ENCODE measurements at places on chromosomes 3 and 15. TPM values are rescaled to one million over a fixed set of nuclear protein-coding genes. Genes with fewer than 3 reads are reported as not detected.

GRCh38 chr3:149462051-149462450 lies 12.4 kb upstream of the TM4SF4 start:
- DNase-seq, result no peak

GRCh38 chr3:143084856-143085731 lies 34.5 kb upstream of the CHST2 start:
- no peak for DNase-seq

DNA sequence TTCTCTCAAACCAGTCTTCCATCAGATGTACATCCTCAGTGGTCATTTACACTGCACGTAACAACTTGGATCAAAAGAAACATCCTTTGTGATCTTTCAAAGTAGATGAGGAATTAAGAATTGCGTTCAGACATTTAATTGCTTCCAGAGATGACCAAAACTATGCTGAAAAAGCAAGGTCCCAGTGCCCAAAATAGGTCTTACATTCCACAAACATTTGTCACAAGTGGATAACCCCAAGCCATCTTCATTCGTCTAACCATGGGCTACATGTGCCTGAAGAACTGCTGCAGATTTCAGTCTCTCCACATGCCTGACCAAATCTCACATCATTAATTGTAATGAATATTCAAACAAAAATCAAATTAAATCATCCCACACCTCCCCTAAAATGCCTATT lies 273.6 kb downstream of the SHOX2 start:
- no peak for DNase-seq

- no peak for DNase-seq
Measured at GRCh38 chr3:17577796-17578520, 164.5 kb downstream of the TBC1D5 start.

DNA sequence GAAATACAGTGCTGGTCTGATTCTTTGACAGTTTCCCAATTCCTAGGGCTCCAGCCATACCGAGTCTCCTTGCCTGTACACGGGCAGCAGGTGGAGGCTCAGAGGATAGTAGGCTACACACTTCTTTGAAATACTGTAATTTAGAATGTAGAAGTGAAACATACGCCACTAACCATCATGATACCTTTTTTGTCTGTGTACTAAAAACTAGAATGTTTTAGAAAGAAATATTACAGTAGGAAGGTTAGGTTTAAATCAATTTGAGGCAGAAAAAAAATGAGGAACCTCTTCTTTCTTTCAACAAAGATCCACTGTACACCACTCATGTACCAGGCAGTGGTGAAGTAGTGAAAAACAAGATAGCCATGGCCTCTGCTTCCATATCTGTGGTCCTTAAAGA lies 354.7 kb downstream of the MCTP2 start:
- DNase-seq, result no peak

DNA sequence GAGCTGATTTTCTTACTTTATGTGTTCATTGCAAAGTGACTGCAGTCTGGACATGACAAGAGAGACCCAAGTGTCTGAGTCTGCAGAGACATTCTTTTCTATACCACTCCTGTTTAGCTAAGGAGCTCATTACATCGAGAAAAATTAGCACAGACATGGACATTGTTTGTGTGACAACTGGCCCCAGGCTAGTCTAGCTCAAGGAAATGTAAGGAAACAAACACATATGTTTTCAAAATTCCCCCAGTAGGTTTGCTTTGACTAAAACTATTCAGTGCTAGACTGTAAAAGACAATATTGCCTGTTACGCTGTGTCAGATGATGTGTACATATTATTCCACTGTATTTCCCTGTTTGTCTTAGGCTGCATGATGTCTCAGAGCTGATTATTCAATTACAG lies 40.9 kb downstream of the TPRG1 start:
- DNase-seq, result no peak

DNA sequence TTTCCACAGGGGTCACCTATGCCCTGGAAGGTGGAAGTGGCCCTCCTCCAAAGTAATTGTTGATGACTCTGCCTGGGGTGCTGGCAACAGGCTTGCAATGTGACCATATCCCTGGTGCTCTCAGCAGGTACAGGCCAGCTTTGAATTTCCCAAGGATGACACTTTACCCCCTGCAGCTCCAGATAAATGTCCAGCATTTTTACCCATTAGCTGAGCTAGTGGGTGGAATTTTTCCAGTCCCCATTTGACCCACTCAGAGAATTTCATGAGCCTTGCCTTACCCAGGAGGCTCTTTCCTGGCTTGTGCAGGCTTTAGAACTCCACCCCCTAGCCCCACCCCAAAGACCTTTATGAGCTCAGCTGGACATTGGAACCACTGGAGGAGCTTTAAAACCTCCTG lies 77.6 kb downstream of the ST8SIA2 start:
- no peak for DNase-seq

DNA sequence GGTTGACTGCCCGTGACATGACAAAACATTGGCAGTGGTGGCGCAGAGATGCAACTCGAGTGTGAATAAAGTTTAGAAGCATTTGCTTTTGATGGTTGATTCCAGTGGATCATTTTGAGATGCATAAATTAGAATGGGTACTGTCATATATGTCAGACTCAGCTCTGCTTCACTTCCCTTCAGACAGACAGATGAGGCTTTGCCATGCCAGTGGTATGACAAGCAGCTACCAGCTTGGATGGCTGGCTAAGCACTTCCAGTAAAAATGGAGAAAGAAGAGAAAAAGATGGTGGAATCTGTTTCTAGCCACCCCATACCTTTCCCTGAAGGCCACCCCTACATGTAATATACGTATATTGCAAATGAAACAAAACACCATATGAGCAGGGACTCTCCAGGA lies 13.5 kb upstream of the CLEC3B start:
- no peak for DNase-seq

DNA sequence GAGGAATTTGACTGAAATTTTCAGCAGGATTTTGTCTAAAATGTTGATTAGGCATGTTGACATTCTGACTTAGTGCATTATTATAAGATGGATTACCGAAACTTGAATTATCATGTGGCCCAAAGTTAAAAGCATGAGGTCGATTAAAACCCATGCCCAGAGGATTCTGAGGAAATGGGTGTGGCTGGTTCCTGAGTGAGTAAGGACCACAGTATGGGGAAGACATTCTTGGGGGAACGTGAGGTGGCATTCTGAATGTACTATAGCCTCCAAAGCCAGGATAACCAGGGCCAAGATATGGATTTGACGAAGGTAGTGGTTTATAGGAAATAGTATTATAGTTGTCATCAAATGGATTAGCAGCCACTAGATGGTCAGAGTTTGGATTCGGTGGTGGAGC lies 38.7 kb upstream of the DNAAF4 start:
- DNase-seq, result no peak

- DNase-seq, result no peak
Measured at GRCh38 chr3:28936154-28936553, 344.7 kb upstream of the RBMS3 start.

GRCh38 chr3:72563690-72564370 lies 284.4 kb downstream of the SHQ1 start:
- DNase-seq, result no peak

- peak; percentile 35 for DNase-seq
Measured at GRCh38 chr15:68317281-68318007, 39.9 kb downstream of the FEM1B start.

DNA sequence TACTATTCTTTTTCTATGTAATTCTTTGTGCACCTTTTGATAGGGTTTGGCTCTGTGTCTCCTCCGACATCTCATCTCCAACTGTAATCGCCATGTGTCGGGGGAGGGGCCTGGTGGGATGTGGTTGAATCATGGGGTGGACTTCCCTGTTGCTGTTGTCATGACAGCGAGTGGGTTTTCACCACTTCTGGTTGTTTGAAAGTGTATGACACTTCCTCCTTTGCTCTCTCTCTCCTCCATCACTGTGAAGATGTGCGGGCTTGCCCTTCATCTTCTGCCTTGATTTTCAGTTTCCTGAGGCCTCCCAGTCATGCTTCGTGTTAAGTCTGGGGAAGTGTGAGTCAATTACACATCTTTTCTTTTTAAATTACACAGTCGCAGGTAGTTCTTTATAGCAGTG lies 225.8 kb upstream of the DPPA4 start:
- DNase-seq, result no peak

DNA sequence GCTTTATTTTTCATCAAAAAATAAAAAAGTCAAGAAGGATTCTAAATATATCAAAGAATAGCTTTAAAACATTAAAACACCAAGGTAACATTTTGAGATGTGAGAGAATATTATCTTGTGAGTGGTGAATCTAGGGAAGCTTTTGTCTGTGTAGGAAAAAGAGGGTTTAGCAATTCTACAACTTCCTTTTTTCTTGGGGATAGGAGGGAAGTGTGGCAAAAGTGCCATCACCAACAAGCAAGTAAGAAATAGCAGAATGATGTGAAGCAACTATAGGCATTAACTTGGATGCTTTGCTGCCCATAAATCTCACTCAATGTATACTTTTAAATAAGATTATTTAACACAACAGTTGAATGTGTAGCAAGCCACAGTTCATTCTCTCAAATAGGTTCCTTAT lies 57.8 kb upstream of the SUCLG2 start:
- no peak for DNase-seq

DNA sequence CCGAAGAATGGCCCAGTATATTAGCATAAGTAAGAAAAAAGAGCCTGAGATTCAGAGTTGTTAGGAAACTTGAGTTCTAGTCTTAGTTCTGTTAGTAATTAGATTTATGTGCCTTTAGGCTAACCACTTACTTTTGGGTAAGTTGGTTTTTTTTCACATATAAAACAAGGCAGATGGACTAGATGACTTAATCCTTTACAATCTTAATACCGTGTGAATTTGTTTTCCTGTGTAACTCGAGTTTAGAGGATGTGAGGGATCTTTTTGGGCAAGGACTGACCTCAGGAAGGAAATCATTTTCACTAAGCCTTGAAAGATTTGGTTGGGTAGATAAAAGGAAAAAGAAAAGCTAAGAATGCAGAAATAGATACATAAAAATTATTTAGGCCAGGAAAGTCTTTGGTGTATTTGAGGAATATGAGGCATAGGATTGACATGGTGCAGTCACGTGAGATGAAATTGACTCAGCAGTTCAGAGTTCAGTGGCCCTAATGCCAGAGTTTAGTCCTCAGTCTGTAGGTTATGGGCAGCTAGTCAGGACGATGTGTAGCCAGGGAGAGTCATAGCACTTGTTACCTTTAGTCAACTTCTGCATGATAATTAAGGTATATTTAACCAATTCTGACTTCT lies 34.6 kb downstream of the PAK2 start:
- no peak for DNase-seq

DNA sequence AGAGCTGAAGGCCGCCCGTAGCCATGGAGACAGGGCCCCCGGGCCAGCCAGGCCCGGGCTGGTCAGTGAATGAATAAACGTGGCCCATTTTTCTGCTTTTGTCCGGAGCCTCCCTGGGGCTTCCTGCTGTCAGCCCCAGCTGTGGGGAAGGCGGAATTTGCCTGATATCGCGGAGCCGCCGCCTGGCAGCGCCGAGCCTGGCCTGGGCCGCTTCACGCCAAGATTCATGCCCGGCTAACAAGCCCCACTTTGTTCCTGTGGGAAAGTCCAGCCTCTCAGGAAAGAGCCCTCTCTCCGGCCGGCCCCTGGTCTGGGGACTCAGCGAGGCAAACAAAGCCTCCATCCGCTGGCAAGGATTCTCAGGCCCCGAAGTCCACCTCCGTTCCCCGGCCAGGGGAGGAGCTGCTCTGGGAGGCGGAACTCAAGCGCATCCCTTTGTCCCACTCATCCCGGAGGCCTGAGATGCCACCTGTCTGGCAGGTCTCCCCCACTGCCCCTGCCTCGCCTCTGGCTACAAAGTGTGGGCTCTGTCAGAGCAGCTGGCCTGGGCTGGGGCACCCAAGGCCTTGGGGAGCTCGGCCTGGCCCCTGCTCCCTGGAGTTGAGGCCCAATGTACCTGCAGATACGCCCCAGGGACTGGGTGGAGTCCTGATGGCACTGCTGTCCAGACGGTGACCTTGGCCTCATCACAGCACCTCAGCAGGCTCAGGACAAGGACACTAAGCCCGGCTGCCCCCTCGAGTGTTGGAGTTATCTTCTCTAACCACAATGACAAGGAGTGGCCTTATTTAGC lies 51.6 kb upstream of the SLC6A11 start:
- DNase-seq, result no peak

DNA sequence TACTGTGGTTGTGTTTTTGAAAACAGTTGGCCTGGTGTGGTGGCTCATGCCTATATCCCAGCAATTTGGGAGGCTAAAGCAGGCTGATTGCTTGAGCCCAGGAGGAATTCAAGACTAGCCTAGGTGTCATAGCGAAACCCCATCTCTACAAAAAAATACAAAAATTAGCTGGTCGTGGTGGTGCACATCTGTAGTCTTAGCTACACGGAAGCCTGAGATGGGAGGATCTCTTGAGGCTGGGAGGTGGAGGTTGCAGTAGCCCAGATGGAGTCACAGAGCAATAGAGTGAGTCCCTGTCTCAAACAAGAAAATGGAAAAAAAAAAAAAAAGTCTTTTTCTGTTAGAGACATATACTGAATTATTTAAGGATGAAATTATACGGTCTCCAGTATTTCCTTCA lies 14.7 kb upstream of the LRRFIP2 start:
- DNase-seq, result no peak

GRCh38 chr15:78085928-78086327 lies 6.4 kb upstream of the SH2D7 start:
- no peak for DNase-seq

GRCh38 chr15:58932710-58933280 lies 684 bp downstream of the SLTM start:
- DNase-seq, result no peak

DNA sequence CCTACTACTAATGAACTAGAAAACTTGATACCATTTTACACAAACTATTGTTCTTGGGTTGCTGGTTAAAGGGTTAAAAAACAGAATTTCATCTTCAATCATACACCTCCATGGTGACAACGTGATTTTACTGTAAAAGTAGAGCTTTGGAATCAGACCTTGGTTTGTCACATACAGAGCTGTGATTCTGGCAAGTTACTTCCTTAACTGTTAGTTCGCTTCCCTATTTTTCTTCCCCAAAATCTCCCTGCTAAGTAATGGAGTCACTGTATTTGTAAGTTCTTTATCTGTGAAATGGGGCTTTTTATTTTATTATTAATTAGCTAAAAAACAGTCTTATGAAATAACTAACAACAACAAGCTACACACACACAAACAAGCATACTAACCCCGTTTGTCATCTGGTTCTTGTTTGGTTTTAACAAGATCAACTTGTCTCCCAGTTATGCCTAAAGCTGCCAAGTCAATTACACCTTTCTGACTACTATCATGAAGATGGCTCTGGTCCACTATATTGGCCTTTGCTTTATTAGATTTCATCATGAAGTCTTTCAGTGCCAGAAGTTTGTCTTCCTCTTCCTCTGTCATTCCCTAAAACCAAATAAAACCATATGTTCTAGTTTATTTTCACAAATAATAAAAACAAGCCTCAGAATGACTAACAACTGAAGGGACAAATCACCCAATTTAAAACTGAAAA lies 38.6 kb downstream of the PIK3R4 start:
- DNase-seq, result no peak

Gene SMCO1
- not detected for total RNA-seq

Gene PROS1
- total RNA-seq, result 74.4 TPM

Gene NBEAL2
- 58.3 TPM for total RNA-seq

Gene CPN2
- not detected for total RNA-seq

Gene MOBP
- total RNA-seq, result under 0.01 TPM

Gene OR5K2
- not detected for total RNA-seq

Gene SAMD7
- total RNA-seq, result under 0.01 TPM

Gene ECE2
- total RNA-seq, result not detected

Gene NR1I2
- total RNA-seq, result 0.98 TPM

Gene NRROS
- 3.2 TPM for total RNA-seq

Gene DUOX1
- total RNA-seq, result 7.2 TPM
